ENCODE measurements at places on chromosomes 1 and 21. TPM values are rescaled to one million over a fixed set of nuclear protein-coding genes. Genes with fewer than 3 reads are reported as not detected.

GRCh38 chr1:241598249-241598648, 41.9 kb downstream of the CHML start:
- H3K27ac ChIP-seq: no peak overlapping the region
- no peaks in the 10 kb centered on the region for H3K4me1 ChIP-seq

DNA sequence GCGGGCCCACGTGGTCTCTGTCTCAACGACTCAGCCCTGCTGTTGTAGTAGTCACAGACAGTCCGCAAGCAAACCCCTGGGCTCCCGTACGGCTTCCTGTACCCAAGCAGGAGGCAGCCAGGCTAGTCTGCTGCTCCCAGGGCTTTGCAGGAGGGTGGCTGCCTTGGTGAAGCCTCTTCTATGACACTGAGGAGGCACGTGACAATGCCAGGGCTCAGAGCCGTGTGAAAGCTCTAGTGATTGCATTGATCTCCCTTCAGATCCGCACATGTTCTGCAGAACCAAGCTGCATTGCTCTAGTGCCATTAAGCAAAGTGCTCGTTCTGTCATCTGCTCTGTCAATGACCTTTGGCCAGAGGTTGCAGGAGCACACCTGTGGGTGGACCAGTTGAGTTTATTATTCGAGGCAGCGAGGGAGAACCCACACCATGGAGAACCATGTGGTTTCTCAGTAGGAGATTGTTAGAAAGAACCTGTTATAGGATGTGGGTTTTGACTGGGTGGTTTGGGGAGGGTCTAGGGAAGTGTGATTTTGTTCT, 18.0 kb downstream of the UMODL1 start:
- H3K4me1 ChIP-seq: peaks cover 9% of the 10 kb centered on the region
- DNase-seq: peak; percentile 51
- no peaks in the 10 kb centered on the region for H3K36me3 ChIP-seq
- no peaks in the 10 kb centered on the region for H3K27me3 ChIP-seq
- peak overlapping the region; percentile 56 for H3K27ac ChIP-seq

DNA sequence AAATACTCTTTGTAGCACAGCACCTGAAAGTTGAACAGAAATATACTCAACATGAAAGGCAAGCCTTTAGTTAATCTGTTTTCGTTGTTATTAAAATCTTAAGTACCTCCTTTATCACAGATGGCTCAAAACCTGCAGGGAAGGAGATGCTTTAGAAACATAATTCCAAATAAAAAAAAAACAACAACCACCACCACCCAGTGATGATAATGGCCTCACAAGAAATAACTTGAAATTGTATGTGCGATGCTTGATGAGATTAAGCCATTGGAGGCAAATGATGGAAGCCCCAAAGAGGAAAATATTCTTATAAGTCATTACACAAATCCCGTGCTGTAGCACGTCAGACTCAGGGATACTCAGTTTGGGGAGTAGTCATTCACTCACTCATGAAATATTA, 24.9 kb upstream of the ZBTB40 start:
- DNase-seq: no peak
- no peak overlapping the region for H3K27ac ChIP-seq
- H3K4me1 ChIP-seq: no peaks in the 10 kb centered on the region
- H3K27me3 ChIP-seq: no peaks in the 10 kb centered on the region
- no peak overlapping the region for H3K4me3 ChIP-seq
- H3K36me3 ChIP-seq: no peaks in the 10 kb centered on the region

DNA sequence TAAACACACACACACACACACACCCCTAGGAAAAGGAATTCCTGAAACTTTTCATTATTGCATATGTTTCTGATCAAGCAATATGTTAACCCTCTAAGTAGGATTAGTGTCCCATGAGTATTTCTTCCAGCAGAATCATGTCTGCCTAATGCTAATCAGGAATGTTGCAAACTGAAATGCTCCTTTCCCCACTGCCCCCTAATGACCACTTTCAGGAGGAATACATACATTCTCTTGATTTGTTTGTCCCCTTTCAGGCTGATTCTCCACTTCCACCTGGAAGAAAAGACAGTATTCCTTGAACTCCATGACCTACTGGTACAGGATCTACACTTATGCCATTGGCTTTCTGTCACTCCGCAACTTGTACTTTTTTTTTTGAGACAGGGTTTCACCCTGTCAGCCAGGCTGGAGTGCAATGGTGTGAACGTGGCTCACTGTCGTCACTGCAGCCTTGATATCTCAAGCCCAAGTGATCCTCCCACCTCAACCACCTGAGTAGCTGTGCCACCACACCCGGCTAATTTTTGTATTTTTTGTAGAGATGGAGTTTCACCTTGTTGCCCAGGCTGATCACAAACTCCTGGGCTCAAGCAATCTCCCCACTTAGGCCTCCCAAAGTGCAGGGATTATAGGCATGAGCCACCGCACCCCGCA, 56.7 kb downstream of the LRIG2 start:
- no peaks in the 10 kb centered on the region for H3K27me3 ChIP-seq
- H3K4me3 ChIP-seq: no peak overlapping the region
- peaks cover 14% of the 10 kb centered on the region for H3K36me3 ChIP-seq

The WNT3A gene
- total RNA-seq: not detected

The TAF13 gene
- 21.6 TPM for total RNA-seq
